ENCODE measurements at places on chromosomes 3 and 15.
A peak's percentile ranks its signal among the peaks of the same experiment; 100 is the strongest.

DNA sequence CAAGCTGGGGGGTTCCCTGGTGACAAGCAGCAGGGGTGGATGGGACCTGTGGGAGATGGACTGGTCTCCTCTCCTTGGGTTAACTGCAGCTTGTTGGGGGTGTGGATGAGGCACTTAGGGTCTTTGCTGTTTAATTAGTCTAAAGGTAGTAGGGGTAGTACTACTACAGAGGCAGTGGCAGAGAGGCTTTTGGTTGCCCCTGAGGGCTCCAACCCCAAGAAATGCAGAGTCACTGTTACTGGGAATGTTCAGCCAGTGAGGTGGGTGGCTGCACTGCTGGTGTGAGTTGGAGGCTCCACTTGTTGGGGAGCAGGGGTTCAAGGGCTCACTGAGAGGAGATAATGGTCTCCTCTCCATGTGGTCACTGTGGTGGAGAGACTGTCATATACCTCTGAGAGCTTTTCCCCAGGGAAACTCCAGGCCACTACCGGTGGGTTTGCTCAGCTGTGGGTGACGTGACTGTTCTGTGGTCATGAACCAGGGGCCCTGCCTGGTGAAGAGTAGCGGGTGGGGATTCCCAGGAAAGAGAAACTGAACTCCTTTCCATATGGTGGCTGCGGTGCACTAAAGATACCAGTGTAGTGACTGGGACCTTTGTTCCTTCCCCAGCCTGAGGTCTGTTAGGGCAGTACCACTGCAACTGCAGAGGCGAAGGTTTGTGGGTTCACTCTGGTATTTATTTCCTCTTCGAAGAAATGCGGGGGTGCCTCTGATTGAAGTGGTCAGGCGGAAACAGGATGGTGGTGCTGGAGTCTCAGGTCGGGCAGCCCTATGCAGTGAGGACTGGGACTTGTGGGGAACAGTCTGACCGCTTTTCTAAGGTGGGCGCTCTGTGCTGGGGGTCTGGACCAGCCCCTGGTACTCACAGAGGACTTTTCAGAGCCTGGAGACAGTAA is 68.9 kb upstream of the TNFSF10 start:
- DNase-seq: peak; percentile 51

DNA sequence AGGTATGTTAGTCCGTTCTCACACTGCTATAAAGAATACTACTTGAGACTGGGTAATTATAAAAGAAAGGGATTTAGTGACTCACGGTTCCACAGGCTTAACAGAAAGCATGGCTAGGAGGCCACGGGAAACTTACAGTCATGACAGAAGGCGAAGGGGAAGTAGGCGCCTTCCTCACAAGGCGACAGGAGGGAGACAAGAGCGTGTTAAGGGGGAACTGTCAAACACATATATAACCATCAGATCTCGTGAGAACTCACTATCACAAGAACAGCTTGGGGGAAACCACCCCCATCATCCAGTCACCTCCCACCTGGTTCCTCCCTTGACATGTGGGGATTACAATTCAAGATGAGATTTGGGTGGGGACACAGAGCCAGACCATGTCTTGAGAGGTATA is 30.4 kb downstream of the SPRED1 start:
- DNase-seq: no peak

DNA sequence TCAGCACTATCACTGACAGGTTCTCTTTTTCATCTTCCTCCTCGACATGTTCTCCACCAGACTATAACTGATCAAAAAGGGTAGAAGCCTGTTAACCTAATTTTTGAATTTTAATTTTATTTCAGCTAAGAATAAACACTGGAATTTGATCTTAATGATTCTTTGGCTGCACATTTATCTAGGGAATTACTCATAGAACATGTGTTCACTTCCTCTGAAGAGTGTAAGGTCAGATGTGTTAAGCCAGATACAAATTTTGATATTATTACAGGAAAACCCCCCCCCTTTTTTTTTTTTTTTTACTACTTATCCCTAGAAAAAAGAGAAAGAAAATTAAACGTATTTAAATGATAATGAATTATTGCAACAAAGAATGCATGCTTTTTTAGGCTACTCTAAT is 15.0 kb downstream of the DCBLD2 start:
- no peak for DNase-seq

- DNase-seq: no peak
Measured at GRCh38 chr15:66720206-66721010, 18.4 kb downstream of the SMAD6 start.

GRCh38 chr3:61702453-61702852 is 141.1 kb downstream of the PTPRG start:
- no peak for DNase-seq

DNA sequence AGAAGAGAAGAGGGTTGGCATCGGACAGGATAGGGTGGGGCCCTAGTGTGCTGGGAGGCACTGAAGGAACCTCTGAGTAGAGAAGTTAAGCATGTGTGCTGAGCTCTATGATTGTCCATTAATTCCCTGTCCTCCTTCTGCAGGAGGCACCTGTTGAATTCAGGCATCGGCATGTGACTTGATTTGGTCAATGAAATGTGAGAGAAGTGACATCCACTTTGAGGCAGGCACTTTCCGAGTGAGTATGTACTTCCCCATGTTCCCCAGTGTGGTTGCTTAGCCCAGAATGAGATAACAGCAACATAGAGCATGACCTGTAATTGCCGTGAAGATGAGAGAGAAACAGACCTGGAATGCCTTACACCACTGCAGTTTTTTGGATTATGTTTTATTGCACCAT is 224.8 kb downstream of the RPLP1 start:
- no peak for DNase-seq

DNA sequence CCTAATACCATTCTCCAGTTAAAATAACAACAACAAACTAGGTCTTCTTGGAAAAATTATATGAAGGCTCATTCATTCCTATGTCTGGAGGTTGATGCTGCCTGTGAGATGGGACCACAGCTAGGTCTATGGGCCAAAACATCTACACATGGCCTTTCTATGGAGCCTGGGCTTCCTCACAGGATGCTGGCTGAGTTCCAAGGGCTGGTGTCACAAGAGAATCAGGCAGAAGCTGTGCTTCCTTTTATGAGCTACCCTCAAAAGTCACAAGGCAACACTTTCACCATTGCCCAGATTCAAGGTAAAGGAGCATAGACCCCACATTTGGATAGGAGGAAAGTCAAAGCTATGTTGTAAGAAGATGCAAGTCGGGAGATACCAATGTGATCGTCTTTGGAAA is 4.6 kb upstream of the RTP2 start:
- no peak for DNase-seq

- DNase-seq: no peak
Measured at GRCh38 chr15:52054381-52054780, 35.4 kb downstream of the MAPK6 start.

DNA sequence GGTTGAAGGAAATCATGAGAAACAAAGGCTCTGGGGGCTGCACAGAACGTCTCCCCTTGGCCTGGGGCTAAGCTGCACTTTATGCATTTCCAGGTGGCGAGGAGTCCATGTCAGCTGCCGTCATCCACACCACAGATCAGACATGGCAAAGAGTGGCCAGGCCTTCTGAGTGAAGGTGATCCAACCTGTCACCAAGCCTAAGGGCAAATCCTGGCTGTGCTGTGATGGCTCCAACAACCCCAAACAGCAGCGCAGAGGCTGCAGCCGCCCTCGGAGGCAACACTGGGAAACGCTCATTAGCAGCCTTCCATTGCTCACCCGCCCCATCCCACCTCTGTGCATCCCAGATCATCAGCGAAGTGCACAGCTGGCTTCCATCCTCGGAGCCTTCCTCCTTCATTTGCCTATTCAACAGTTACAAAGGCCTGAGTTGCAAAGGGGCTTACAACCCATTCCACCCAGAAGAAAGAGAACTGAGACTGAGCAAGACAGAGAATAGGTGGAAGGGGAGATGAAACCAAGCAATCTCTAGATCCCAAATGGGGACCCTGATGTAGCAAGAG is 55.7 kb downstream of the SRGAP3 start:
- no peak for DNase-seq

DNA sequence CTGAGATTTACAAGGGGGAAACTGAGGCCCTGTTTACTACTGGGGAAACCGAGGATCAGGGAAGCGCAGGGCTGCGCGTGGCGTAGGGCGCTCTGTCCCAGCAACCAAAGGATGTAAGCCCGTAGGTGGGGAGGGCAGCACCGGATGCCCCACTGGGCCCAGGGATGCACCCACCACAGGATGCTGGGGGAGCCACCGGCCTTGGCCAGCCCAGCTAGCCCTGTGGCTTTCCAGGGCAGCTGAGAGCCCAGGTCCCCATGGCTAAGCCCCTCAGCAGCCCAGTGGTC is 33.4 kb downstream of the RPN1 start:
- no peak for DNase-seq

DNA sequence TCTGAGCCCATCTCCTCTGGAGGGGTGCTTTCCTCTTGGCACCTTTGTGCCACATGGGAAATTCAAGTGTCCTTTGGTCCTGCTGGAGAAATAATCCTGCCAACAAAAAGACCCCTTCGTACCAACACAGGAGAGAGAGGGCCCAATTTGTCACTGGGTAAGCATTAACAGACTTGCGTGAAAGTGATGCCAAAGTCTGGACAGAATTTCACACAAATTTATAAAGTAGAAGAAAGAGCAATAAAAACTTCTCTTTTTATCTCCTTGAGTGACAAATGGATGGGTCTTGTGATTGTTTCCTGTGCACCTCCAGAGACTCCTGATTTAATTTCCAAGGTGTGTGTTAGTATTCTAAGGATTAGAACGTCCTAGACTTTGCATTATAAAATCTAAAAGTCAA is 14.9 kb downstream of the DPH3 start:
- no peak for DNase-seq

- DNase-seq: no peak
Measured at GRCh38 chr3:155714295-155714718, 30.6 kb downstream of the PLCH1 start.

DNA sequence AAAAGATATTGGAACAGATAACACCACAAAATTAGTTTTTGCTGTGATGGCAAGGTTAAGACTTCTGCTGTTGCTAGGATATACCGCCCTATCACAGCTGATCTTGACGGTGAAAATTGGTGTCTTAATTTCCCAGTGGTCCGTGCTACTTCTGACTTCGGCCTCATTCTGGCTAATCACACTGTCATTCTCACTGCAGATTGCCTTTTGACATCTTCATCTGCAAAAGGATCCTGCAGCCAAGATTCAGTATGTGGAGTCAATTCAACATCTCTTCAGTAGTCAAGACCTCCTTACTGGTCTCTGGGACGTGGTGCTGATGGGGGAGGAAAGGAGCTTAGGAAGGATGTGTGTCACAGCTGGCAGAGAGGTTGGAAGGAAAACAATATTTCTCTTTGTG is 438.6 kb downstream of the WDR72 start:
- no peak for DNase-seq

DNA sequence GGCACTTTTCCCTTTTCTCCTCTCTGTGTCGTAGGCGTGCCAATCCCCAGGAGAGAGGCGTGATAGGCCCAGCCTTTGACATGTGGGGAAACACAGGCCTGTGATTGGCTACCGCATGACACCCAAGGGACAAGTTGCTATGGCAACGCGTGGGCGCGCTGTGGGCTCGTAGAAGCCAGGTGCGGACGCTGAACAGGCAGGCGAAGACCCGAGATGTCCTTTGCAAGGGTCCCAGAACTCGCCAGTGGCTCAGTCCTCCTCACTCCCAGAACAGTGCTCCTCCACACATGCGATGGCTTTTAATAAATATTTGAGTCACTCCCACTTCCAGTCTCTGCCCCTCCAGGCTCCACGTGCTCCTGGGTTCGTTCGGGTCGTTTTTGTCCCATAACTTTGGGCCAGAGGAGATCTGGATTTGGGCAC is 4.2 kb downstream of the SLC51B start:
- DNase-seq: peak; percentile 72

DNA sequence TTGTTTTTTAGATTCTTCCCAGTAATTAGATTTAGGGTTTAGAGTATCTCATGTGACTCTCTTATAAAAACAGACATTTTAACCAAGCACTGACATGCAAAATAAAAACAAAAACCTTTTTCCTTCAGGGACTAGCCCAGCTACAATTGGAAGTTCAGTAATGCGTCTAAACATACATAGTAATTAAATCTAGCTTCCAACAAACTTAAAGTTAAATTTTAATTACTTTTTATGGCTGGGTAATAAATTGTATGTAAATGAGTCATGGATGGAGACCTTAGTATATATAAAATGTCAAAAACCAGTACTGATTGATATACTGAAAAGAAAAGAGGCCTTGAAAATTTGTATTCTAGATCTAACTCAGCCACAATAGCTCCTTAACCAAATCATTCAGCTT is 43.6 kb upstream of the AP4E1 start:
- no peak for DNase-seq

- DNase-seq: no peak
Measured at GRCh38 chr3:149575961-149576564, 81.8 kb downstream of the WWTR1 start.

DNA sequence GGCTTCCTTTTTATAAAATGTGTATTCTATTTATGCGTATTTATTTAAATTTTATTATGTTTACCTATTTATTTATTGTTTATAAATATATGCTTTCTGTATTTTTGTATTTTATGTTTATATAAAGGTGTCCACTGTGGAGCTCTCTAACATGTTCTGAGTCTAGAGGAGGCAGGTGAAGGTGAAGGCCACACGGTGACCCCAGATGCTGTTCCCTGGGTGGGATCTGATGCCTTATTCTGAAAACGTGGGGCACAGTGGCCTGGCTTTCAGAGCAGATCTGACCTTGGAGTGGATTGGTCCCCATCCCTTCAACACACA is 104.7 kb upstream of the SLC7A14 start:
- no peak for DNase-seq

DNA sequence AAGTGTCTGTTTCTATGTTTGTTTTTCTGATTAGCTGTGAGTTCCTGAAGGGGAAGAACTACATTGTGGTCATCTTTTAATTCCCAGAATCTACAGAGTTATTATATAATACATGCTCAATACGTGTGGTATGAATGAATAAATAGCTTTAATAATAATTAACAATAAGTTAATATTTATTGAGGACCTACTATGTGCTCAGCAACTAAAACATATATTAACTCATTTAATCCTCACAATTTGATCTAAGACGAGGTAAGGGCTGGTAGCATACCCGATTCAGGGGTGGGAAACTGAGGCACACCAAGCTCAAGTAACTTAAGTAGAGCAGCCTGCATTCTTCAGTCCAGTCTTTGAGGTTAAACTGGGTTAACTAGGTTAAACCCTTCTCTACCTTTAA is 553.8 kb downstream of the FOXP1 start:
- DNase-seq: no peak
